ENCODE measurements at places on chromosomes 4 and X.

GRCh38 chr4:130747842-130748241, 1651.9 kb downstream of the C4orf33 start:
- DNase-seq: no peak

DNA sequence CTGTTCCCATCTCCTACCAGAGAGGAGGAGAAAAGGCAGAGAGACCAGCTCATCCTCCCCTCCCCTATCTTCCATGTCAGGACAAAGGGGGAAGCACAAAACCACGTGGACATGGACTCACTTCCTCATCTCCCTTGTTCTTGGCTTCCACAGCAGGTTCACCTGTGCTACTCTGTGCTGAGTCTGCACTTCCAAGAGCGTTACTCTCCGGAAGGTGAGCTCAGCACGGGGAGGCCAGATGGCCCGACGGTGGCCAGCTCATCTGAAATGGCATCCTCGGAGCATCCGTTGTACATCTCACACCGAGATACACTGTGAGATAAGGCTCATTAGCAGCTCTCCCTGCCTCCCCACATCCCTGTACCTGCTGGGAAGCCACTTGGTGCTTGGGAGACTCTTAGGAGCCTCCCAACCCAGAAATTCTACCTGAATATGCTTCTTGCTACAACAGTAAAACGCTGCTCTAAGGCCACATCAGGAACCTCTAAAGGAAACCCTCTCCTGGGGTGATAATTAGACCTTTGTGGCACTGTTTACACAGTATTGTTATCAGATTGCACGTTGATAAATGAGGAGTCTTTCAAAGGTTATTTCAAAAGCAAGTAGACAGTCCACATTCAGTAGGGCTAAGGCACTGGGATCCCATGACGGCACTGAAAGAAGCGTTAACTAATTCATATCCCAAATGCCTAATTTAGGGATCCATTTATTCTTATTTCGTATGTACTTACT, 19.4 kb downstream of the LGI2 start:
- DNase-seq: no peak

DNA sequence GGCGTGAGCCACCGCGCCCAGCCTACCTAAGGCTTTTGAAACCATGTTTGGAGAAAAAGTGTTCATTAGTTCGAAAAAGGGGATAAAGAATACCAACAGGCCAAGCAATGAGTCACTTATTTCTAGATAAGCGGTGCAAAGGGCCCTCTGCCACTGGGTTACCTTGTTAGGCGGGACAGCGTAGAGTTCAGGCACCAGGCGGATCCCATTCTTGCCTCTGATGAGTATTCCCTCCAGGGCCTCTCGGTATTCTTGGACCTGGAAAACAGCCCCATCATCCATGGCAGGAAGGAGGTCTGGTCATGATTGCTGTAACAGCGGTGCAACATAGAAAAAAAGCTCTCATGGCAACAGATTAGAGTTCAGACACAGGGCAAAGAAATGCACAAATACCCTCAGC, 48.0 kb downstream of the PHKA2 start:
- no peak for DNase-seq

- DNase-seq: no peak
These were observed 240.8 kb downstream of the DKK2 start for GRCh38 chr4:106795326-106795725.

DNA sequence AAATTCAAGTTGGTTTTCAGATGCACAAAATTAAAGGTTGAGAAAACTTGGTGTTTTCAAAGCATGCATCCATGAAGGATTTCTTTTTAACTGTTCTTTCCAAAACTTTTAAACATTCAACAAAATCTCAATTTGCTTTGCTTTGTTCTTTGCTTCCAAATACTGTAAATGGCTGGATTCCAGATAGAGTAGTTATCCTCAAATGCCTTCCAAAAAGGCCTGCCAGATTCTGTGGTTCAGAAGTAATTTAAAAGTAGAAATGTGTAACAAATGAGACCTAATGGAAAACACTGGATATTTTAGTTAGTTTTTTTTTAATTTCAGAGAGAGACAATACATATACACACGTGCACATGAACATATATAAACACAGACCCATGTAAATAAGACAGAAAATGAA, 97.3 kb downstream of the NR3C2 start:
- no peak for DNase-seq

DNA sequence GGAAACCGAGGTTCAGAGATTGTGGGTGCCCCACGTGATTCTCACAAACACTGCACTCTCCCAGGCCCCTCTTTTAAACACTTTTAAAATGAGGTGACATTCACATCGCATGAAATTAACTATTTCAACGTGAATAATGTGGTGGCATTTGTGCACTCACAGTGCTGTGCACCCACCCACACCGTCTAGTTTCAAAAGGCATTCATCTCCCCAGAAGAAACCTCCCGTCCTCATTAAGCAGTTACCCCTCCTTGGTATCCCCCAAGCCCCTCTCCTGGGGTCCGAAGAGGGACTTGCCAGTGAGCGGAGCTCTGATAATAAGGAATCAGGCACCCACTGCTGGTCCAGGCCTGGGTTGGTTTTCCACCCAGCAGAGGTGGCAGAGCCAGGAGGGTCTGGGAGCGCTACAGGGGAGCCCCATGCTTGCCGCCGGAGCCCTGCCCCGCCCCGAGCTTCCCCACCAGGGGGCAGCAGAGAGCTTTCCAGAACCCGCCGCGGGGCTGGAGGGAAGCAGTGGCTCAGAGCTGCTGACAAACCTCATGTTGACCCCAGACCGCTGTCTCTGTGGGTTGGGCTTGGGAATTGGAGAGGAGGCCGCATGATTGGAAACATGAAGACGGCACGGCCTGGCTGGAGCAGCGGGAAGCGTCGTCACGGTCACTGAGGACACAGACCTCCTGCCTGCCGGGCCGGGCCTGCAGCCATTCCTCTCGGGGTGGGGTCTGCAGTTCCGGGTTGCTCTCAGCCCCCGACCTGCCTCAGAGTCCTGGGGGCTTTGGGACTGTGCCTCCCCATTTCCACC, 27.5 kb upstream of the HTRA3 start:
- peak; percentile 57 for DNase-seq

GRCh38 chr4:26404743-26405206, 84.0 kb downstream of the RBPJ start:
- DNase-seq: no peak

DNA sequence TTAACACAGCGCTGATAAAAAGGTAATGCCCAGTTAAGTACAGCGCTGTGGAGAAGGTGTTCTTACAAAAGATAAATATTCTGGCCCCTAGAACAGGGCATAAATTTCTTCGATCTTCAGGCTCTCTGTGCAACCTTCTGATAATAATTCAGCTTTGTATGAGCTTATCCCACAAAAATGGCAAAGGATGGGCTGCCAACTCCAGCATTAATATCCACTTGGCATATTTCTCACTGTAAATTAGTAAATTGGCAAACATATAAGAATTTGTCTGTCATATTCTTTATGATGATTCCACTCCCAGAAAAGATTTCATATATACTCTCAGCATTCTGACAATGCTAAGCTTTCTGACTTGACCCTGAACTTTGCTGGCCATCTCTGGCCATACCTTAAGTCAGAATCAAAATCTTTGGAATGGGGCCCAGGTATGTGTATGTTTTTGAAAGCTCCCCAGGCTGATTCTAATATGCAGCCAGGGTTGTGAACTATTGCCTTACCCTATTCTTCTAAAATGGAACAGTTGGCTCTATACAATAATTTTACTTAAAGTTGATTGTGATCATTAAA, 134.8 kb downstream of the FRYL start:
- DNase-seq: no peak

DNA sequence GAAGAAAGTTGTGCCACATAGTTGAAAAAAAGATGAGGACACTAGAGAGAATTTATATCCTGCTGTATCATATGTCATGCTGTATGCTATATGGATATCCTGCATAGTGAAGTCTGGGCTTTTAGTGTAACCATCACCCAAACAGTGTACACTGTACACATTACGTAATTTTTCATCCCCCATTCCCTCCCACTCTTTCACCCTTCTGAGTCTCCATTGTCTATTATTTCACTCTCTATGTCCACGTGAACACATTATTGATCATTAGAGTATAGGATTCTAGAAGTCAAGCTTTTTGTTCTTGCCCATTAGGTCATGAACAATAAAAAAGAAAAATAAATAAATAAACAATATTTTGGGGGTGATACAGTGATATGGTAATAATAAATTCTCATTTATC, 18.0 kb upstream of the FRYL start:
- no peak for DNase-seq

DNA sequence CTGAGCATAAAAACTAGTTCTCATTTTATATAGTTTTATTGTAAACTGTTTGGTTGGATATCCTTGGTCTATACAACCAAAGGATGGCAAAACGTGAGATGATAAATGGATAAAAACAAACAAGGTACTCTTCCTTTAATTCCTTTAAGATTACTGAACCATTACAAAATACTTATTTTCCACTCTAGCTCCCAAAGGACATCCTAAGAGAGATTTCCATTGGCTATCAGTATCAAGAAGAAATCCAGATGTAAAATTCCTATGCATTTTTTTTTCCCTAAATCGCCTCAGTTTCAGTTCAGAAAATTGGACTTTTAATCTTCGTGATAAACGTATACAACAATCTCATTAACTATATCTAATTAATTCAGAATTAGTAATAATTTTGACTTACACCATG, 2.3 kb downstream of the FBXL5 start:
- DNase-seq: no peak

DNA sequence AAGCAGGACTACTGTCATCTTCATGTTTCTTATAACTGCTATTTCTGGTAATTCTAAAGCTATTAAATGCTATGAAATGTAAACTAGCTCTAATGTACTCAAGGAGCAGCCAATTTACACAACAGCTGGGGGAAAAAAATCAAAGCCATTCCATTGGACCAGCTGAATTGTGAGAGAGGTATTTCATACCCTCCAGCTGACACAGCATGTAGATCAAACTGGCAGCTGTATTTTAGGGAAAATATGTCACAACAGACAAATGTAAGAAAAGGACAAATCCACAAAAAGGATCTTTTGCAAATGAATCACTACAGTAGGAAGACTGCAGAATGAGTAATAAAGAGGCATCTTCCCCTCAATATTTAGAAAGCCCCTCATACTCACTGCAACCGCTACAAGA, 65.2 kb upstream of the FAM47B start:
- no peak for DNase-seq

- no peak for DNase-seq
These were observed 7.3 kb upstream of the TMEM185A start for GRCh38 chrX:149638860-149639259.

DNA sequence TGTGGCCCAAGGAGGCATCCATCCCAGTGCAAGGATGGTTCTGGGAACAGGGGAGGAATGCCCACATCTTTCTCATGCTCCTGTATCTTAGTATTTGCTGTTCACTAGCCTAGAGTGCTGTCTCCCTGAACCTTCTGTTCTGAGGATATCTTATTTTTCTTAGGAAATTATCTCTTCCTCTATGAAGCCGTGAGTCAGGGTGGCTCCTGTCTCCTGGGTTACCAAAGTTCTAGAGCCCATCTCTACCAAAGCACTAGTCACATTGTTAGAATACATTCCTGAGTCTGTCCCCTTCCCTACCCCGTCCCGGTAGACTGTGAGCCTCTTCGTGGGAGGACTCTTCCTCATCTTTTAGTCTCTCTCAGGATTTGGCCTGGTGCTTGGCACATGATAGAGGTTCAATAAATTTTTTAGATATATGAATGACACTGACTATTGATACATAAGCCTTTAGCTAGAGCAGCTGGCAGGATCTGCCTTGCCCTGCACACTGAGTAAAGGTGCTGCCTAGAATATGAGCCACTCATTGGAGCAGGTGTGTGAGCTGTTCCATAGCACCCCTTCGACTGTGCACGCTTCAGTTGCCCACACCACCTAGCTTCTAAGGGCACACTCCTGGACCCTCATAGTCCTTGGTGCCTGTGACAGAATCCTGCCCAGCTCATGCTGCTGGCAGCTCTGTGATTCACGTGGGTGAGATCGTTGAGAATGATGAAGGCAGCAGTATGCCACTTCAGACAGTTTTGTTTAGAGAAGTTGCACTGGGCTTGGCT, 13.3 kb downstream of the CXCR3 start:
- no peak for DNase-seq

DNA sequence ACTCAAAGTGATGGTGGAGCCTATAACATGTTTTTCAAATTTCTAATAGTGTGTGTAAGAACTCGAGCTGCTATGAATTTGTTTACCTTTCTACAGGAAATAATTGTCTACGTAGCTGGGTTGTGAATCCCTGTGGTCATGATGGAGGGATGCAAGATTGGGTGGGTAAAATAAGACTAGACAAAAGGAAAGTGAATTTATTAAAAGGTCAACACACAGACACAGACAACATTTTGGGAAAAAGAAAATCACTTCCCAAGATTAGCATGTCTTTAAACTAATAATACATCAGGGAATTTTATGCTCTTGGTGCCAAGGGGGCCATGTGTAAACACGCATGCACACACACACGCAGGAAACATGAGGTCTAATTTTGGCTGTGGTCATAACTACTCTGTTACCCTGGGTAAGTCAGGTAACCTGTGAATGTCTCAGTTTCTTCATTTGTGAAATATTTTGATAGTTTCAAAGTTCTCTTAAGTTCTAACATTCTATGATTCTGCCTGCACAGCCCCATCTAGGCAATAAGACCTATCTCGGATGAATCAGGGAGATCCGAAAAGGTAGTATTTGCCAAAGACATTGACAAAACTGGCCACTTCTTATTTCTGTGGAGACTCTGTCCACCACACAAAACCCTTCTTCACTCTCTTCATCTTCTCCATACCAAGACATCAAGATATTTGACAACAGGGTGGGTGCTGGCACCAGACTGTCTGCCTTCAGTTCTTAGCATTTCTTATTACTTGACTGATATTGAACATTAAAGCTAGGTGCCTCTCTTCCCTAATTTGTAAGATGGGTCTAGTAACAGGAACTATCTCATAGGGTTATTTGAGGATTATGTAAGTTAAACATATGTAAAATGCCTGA, 1.6 kb upstream of the UNC5C start:
- no peak for DNase-seq

DNA sequence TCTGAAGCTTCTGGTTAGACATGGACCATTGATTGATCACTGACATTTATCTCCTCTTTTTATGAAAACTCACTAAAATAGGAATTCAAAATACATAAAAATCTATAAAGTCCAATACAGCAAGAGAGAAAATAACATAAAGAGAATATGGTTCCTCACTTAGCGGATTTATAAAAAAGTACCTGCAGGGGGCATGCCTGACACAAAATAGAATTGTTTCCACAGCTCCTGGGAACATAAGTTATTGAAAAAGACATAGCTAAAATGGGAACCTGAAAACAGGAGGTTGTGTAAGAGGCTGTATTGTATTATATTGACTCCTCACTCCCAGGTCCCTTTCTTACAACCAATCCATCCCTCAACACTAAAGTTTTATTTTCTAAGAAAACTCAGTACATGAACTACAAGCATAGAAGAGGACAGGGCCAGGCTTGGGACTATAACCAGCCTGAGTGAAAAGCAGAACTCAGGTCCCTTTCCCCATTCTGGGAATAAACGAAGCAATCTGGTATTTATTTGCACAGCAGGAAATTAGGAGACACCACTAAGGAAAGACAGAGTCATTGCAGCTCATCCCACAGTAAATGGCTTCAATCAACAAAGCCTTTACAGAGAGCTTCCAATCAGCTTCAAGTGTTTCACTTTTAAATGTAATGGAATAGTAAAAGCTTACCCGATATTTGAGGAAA, 121.1 kb upstream of the NDST4 start:
- no peak for DNase-seq
